ENCODE measurements at places on chromosomes 2 and 18. TPM values are rescaled to one million over a fixed set of nuclear protein-coding genes. Genes with fewer than 3 reads are reported as not detected.

DNA sequence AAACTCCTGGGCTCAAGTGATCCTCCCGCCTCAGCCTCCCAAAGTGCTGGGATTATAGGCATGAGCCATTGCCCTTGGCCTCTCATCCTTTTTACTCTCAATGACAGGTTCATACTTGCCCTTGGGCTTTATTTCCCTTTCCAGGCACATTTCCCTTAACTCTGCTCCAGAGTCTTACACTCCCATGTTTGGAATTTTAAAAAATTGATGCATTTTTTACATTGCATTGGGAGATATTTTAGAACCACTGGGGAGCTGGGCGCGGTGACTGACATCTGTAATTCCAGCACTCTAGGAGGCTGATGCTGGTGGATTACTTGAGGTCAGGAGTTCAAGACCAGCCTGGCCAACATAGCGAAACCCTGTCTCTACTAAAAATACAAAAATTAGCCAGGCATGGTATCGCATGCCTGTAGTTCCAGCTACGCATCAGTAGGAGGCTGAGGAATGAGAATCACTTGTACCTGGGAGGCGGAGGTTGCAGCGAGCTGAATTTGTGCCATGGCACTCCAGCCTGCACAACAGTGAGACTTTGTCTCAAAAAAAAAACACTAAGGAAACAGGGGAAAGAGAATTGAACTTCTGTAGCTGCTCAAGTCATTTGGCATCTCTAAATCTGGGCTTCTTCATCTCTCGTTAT is 18.2 kb downstream of the TGIF1 start:
- no peak for DNase-seq

- DNase-seq = no peak
These were observed 599 bp downstream of the ADAM23 start for GRCh38 chr2:206443735-206444527.

The CCDC138 gene
- 9.8 TPM for total RNA-seq

The NTSR2 gene
- 26.8 TPM for total RNA-seq

GRCh38 chr2:152534460-152535135 is 182.7 kb downstream of the PRPF40A start:
- DNase-seq = no peak

DNA sequence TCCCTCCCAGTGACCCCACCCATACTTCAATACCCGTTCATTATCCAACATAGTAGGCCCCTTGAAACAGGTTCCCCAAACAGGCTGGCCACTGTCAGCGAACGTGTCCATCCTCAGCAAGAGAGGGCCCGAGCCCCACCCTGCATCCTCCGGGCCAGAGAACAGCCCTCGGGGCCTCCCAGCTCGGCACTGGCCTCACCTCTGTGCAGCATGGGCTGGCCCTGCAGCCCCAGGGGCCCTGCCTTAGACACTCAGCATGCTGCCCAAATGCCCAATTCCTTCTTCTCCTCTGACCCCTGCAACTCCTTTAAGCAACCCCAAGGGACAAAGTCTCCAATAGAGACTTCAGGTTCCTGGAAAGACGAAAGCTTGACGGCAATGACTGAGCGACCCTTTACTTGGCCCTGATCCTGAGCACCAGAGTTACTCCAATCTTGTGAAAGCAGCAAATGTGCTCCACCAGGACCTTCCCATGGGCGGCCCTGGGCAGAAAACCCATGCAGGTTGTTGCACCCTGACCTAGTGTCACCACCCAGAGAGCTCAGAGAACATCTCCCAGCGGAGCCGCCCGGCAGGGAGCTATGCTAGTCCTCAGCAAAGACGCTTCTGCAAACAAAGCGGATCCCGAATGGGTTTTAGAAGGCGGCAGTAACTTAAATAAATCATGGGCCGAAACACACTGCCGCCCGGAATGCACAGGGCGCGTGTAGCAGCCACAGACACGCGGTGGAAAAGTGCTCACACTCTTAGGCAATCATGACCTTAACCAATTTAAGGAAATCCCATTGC is 782 bp downstream of the COL6A3 start:
- DNase-seq = no peak

GRCh38 chr2:106073678-106074406 is 120.3 kb downstream of the UXS1 start:
- no peak for DNase-seq

- DNase-seq = no peak
These were observed 15.5 kb downstream of the SEC11C start for GRCh38 chr18:59155153-59155552.

The IL36B gene
- total RNA-seq = not detected
